Naive thymus-derived CD4-positive, alpha-beta T cell (primary cell): ENCODE measurements at places on chromosomes 13 and 19.

- DNase-seq = no peak
Measured at GRCh38 chr13:41813426-41813825, 147.5 kb downstream of the VWA8 start.

GRCh38 chr13:71644579-71644978 is 222.4 kb downstream of the DACH1 start:
- no peak for DNase-seq

DNA sequence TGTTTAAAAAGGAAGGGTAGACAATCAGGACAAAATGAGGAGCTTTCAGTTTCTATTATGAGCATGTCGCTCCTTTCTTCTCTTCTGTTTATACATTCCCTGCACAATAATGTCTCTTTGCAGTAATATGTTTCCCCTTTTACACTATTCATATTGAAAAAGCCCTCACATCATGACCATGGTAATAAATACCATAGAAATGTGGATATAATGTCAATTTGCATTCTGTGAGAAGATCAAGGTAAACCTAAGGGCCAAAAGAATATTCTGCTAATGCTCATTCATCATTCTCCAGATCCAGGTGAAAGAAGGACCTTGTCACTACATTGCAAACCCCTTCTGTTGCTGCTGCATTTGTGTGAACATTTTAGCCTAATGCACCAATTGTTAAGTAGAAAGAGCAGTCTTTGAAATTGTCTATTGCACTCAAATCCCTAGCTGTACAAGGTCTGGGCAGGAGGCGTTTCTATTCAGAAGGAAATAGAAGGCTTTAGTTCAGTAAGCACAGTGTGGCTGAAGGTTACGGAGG is 117.6 kb upstream of the SOX21 start:
- DNase-seq = no peak

DNA sequence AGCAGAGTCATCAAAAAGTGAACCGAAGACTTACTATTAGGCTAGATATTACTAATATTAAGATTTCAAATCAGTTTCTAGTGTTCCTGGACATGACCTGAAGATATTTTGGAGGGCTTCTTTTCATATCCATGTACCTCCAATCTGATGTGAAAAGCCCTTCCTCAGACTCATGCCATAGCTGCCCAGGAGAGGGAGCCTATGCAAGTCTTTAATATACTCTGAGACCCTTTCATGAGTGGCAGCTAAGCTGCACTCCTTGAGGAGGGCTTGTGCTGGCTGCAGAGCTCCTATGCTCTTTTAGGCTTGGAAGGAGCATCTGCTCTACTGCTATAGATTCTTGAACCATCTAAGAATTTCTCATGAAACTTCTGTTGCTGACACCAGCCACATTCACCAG is 715.3 kb downstream of the OLFM4 start:
- no peak for DNase-seq

GRCh38 chr13:43684963-43685725 is 101.6 kb downstream of the ENOX1 start:
- no peak for DNase-seq

DNA sequence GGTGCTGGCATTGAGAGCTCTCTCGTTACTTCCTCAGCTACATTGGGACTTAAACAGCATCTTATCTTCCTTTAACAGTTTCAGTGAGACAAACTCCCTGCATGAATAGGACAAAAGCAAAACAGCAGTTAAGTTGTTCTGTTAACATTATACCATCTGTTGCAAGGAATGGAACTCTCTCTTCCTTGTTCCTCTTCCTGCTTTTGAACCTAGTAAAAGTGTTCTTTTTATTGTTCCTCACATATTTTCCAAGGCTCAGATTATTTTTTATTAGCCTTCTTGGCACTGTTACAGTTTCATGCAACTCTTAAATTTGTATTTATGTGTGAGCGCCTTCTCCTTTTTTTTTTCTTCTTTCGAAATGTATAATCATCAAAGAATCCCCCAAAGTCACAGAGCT is 202.6 kb upstream of the UFM1 start:
- no peak for DNase-seq

DNA sequence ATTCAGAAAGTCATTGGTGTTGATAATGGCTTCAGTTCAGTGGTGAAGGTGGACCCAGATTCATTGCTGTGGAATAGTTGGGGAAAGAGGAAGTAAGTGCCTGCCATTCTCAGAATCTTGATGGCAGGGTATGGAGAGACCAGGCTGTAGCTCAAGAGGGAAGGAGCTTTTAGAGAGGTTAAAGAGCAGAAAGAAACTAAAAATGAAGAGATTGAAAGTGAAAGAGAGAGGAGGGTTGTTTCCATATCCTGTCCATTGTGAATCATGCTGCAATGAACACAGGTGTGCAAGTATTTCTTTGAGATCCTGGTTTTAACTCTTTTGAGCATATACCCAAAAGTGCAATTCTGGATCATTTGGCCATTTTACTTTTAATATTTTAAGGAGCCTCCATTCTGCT is 12.5 kb downstream of the GJB6 start:
- no peak for DNase-seq

- DNase-seq = no peak
Measured at GRCh38 chr13:114259374-114259773, 22.0 kb upstream of the UPF3A start.

- no peak for DNase-seq
Measured at GRCh38 chr19:16601378-16602052, 26.5 kb downstream of the MED26 start.

GRCh38 chr13:67283637-67284036 is 53.5 kb upstream of the PCDH9 start:
- no peak for DNase-seq

DNA sequence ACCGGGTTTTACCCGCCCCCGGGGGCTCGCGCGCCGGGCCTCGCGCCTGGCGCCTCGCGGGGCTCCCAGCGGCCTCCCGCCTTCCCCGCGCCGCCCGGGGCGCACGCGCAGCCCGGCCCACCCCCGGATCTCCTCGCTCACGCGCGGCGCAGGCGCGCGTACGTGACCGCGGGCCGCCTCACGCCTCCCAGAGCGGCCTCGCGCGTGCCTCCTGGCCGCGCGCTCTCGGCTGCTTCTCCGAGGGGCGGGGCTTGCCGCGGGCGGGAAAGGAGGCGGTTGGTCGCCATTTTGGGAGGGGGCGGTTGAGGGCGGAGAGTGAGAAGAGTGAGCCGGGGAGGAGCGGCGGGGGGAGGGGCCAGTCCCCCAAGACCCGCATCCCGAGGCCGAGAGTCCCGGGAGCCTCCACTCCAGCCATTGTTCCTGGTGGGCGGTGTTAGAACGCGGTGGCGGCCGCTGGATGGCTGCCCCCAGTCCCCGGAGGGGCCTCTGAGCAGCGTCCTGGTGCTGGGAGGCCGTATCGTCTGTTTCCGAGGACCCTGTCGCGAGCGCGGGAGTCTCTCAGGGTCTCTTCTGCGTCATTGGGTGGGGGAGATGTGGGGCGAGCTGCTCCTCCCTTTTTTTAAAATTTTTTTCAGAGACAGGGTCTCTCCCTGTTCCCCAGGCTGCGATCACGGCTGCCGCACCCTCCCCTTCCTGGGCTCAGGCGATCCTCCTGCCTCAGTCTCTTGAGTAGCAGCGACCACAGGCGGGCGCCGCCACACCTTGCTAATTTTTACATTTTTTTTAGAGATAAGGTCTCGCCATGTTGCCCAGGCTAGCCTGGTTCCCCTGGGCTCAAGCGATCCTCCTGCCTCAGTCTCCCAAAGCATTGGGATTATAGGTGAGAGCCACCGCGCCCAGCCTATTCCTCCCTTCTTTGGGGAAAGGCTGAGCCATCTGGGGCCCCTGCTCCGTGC is at the start of gene ZNF541:
Gene ZNF541 (minus strand): TSS at position 78 of the 956 bp plus-strand sequence. CDS start 17,292 bp downstream, outside the sequence.
- peak; percentile 89 for DNase-seq

DNA sequence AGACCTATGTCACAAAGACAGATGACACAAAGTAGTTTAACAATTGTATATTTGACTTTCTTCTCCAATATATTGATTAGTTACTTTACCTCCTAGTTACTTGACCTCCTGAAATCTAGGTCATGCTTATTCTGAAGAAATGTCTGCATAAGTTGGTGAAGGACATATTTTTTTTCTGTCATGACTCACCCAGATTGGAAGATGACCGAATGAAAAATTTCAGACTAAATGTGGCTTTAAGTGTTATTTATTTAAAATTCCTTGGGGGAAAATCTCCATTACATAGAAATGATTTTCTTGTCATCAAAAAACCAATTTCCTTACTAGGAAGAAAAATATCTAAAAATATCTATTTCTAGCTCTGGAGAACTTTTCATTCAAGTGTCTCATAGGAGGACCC is 217.1 kb downstream of the POSTN start:
- DNase-seq = no peak

GRCh38 chr13:42752731-42753130 is 28.7 kb upstream of the FAM216B start:
- no peak for DNase-seq

DNA sequence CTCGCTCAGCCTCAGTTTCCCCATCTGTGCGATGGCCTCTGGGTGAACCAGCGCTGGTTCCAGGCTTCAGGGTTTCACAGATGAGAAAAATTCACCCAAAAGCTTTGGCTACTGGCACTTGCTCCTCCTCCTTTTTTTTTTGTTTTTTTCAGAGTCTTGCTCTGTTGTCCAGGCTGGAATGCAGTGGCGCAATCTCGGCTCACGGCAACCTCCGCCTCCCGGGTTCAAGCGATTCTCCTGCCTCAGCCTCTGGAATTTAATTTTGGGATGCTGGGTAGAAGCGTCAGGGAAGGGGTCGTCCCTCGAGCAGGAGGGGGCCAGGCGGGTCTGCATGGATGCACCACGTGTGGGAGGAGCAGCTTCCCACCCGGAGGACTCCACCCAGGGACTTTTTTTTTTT is 7.0 kb downstream of the PRSS57 start:
- no peak for DNase-seq

DNA sequence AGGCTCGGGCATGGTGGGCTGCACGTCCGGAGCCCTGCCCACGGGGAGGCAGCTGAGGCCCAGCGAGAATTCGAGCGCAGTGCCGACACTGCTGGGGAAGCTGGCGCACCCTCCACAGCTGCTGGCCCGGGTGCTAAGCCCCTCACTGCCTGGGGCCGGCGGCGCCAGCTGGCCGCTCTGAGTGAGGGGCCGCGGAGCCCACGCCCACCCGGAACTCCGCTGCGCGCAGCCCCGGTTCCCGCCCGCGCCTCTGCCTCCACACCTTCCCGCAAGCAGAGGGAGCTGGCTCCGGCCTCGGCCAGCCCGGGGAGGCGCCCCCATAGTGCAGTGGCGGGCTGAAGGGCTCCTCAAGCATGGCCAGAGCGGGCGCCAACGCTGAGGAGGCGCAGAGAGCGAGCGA is 2080.4 kb downstream of the PCDH9 start:
- no peak for DNase-seq

DNA sequence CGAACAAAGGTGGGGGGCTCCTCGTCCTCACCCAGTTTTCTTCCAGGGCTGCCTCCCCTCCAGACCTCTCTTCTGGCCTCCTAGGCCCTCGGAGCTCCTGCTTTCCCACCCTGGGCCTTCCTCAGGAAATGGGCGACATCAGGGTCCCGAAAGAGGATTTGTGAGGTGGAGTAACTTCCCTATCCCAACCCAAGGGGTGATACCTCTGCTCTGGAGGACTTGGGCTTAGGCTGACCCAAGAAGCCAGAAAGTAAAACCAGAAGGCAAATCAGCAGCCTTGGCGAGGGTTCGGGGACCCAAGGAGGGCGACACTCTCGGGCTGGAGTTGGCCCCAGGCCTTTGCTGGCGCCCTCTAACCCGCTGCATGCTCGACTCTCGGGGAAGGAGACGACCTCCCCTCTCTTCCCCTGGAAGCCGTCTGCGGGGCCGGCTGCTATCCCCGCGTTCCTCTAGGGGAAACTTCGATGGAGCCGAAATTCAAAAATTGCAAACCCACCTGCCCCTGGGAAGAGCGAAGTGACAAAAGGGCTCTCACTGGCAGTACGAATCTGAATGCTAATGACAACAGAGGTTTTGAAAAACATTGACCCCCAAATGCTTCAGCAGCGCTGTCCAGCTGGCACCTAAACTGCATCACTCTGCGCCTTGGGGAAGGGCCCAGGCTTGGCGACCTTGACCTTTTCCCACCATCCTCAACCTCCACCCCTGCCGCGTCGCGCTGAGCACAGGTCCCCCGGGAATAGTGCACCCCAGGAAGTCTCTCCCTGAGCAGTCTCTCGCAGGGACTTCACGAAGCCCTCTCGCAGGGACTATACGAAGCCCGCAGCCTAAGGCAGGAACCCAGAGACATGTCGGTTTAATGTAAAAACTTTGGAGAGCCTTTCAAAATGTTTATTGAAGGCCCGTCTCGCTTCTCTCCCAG is 2.4 kb downstream of the PDX1 start:
- DNase-seq = peak; percentile 21

DNA sequence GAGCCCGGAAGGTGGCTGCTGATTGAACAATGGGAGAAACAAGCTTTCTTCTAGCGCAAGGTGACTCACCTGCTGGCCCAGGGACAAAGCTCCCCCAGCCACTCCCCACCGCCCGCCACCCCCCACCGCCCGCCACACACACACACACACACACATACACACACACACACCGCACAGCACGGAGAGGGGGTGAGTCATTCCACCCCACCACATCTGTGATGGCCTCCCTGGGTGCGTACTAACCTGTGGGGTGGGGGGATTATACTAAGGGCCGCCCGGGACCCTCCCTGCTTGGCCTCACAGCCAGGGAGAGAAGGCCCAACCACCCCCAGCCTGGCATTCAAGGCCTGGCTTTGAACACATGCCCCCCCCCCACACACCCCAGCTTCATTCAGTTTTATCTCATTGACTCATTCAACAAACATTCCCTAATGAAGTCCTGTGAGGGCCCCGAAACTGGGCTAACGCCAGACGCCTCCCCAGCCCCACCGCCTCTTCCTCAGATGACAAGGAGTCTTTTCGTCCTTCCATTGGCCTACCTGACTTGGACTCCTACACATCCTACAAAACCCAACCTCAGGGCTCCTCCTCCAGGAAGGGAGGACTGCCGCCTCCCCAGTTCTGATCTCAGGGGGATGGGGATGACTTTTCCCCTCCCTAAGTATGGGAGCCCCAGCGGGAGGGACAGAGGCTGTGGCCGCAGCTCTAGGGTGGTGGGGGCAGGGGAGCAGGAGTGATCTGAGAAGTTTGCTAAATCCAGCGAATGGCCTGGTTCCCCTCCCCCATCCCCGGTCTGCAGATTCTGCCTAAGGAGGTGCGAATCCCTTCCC is 5.8 kb upstream of the ONECUT3 start:
- DNase-seq = no peak

DNA sequence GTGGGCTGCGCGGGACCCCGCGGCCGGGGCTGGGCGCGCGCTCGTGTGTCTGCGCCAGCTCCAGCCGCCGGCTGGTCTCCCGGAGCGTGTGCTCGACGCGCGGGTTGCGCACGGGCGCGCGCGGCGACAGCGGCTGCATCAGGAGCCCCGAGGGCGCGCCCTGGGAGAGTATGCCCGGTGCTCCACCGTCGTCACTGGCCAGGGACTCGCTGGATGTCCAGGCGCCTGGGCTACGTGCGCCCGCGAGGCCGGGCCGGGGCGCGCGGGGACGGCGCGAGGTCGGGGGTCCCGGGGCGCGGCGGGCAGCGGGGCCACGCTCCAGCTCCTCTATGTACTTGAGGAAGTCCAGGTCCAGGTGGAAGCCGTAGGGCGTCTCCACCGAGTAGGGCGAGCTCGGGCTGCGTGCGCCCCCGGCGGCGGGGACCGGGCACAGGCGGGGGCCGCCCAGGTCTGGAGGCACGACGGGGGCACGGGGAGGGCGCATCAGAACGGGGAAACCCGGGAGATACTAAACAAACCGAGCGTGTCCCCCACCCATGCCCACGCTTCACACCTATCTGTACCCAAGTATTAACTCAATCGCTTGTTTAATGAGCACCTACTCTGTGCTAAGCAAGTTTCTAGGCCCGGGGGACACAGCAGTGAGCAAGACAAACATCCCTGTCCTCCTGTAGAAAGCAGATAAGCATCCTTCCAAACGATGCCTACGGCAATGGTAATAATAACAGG is 7.6 kb downstream of the KANK3 start:
- DNase-seq = no peak

GRCh38 chr19:42005504-42005903 is 11.5 kb upstream of the ATP1A3 start:
- DNase-seq = no peak

GRCh38 chr19:47661611-47662010 is 51.6 kb upstream of the EHD2 start:
- no peak for DNase-seq
